Activated T-helper 9 cell treated with anti-CD3 and anti-CD28 coated beads, Interleukin-2, amount 50 U/mL, for 16 hours (primary cell): ENCODE measurements at places on chromosomes 4 and X.

DNA sequence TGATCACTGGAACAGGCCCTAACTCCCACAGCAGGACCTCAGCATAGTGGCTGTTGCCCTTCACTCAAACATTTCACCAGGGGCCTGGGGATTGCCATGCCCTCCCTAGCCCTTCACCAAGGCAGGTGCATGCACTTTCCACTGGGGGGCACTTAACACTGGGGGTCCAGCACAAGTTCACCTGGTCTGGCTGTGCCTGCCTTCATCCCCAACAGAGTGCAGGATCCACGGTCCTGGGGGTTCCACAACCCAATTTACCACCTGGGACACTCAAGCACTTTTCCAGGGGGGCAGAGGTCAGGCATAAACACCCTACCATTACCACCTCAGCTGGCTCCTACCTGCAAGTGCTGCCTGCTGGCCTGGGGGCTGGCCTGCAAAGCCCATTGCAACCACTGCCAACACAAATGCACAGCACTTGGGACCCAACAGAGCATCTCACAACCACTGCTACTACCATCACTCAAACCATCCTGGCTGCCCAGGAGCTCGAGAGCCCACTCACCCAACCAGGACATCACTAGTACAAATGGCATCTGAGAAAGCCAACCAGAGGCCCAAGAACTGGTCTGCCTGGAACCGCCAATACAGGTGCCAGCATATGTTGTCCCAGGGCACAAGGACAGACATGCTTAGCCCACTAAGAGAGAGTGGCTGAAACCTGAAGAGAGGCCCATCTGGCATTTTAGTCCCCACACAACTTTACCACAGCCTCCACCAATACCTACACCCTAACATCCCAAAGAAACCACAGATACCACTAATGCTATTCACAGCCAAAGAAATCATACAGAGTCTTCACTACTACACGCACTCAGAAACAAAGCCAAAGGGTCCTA is 43.1 kb downstream of the NAT8L start:
- no peak for DNase-seq

DNA sequence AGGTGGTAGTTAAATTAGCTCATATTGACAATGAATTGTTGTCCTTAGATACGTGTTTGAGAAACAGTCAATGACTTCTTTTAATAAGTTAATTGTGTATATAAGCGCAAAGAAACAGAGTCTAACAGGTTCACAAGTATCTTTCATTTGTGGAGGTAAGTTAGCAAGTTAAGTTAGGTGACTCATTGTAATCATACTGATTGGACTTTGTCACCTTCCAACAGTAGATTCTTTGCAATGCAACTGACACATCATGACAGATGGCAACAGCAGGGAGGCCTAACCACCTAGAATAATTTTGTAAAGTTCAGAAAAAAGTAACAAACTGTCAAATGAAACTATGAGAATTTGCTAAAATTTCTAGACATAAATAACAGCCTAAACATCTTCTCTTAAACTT is 207.6 kb upstream of the PITX2 start:
- no peak for DNase-seq

- no peak for DNase-seq
These were observed 1.8 kb downstream of the FGF5 start for GRCh38 chr4:80268081-80268823.

DNA sequence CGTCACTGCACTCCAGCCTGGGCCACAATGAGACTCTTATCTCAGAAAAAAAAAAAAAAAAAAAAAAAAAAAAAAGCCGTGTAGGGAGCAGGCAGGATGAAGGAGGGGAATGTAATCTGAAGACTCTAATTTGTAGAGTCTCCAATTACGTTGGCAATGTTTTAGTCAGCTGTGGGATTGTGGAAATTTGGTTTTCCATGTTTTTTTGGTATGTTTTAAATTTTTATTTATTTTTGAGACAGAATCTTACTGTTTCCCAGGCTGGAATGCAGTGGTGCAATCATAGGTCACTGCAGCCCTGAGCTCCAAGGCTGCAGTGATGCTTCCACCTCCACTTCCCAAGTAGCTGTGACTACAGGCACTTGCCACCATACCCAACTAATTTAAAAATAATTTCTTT is 56.5 kb downstream of the NSD2 start:
- no peak for DNase-seq

- DNase-seq = no peak
These were observed 58.6 kb downstream of the C4orf46 start for GRCh38 chr4:158613046-158613445.

DNA sequence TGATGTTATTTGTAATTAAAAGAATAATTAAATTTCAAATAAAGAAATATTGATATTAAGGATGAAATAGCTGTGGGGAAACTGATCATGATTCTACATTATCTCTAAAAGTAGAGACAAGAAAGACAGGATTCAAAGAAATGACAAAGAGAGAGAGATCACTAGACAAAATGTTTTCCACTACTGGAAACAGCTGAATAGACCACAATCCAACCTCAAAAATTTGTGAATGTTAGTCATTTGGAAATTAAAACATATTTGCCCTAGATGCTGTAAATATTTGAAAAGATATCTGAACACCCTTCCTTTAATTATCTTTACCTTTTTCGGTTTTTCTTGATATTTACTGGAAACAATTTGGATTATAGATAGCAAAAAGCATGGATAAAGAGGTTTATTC is 414.9 kb downstream of the CENPC start:
- DNase-seq = no peak
